NCI-H1417 treated with DMSO at 0.1 percent for 48 hours (cell line): ENCODE measurements at places on chromosomes 7 and 10.

DNA sequence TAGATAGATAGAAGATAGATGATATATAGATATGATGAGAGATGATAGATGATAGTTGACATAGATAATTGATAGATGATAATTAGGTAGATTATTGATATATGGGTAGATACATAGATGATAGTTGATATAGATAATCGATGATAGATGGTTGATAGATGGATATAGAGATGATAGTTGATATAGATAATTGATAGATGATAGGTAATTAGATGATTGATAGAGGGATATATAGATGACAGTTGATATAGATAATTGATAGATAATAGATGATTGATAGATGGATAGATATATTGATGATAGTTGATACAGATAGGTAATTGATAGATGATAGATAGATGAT, 72.3 kb downstream of the PRR15 start:
- DNase-seq, result no peak

- no peak for DNase-seq
These were observed 12.8 kb downstream of the HECTD2 start for GRCh38 chr10:91422915-91423314.

GRCh38 chr7:86644282-86645224, 844 bp downstream of the GRM3 start:
- DNase-seq, result no peak

DNA sequence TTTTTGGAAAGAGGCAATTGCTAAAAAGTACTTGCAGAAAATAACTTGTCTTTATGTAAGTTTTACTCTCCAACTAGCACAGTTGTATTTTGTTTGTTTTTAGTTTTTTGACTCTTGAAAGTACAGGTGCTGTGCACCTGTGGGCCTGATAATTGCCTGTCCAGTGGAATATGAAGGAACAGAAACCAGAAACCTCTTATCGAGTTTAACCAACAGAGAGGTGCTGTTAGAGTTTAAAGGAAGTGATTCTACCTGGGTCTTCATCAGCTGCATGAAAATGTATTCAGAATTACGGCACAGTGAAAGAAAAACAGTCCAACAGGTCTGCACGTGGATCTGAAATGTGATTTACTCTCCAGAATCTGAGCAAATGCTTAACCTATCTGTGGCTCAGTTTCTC, 326.6 kb upstream of the POM121L12 start:
- no peak for DNase-seq

DNA sequence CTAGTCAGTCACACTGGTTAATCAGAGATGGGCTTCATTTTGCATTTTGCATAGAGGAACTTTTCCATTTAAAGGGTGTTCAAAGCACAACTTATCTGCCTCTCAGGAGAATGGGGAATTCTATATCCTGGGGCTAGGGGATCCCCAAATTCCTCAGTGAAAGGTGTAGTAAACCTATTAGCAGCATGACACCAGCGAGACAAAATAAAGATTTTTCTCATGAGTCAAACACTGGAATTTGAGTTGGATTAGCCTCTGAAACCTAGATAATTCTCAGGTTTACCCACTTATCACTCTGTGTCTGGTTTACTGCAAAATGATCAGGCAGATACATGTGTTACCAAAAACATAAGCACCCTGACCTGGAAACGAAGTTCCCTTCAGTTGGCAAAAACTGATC, 2.1 kb downstream of the AFAP1L2 start:
- no peak for DNase-seq

- DNase-seq, result no peak
These were observed 320.9 kb downstream of the PCLO start for GRCh38 chr7:82841828-82842227.

DNA sequence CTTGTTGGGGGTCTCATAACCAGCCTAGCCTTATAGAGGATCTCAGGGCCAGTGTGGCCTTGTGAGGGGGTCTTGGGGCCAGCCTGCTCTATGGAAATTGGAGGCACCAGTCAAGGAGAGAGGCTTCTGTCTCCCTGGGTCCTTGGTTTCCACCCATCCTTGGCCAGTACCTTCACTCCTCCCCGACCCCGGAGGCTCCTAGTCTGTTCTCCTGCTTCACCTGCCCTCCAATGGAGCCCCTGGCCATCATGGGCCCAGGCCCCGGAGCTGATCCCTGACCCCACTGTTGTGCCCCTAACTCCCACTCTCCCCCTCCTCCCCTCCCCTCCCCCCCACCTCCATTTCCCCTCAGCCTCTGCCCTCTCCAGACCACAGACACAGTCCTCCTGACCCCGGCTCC, 29.7 kb downstream of the RASGEF1A start:
- DNase-seq, result no peak

- DNase-seq, result no peak
These were observed 14.3 kb downstream of the TES start for GRCh38 chr7:116224492-116225098.

- DNase-seq, result no peak
These were observed 155.1 kb upstream of the FAM13C start for GRCh38 chr10:59517341-59517899.

DNA sequence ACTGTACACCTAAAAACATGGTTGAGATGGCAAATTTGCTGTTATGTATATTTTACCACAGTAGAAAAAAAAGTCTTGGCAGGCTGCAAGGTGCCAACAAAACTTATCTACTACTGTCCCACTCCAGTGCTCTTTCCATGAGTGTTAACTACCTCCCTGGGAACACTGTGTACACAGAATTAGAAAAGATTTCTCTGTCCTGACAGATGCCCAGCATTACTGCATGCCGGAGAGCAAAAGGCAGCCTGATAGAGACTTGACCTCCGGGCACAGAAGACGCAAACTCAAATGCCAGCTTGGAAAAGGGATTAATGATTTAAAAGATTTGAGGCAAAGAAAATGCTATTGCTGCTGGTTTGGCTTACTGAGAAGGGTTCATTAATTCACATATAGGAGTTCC, 228.8 kb downstream of the TMEM178B start:
- no peak for DNase-seq

GRCh38 chr7:47611045-47611511, 29.2 kb upstream of the TNS3 start:
- DNase-seq, result no peak

- no peak for DNase-seq
These were observed 637.2 kb downstream of the INHBA start for GRCh38 chr7:41065663-41066062.

GRCh38 chr7:106177300-106177690, 65.2 kb upstream of the SYPL1 start:
- DNase-seq, result no peak

DNA sequence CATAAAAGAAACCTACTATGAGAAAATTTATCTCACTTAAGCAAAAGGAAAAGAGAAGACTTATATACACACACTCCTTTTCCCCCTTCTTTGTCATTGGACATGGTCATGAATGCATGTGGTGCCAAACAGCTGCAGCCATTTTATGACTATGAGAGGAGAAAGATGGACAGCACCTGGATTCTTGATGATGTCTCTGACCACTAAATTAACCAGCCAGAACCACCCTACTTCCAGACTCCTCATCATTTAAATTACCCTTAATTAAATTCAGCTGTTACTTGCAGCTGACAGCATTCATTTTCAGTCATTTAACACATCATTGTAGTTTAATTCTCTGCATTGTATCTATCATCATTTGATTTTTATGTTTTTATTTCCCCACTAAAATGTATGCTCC, 379.0 kb upstream of the HPS1 start:
- no peak for DNase-seq

DNA sequence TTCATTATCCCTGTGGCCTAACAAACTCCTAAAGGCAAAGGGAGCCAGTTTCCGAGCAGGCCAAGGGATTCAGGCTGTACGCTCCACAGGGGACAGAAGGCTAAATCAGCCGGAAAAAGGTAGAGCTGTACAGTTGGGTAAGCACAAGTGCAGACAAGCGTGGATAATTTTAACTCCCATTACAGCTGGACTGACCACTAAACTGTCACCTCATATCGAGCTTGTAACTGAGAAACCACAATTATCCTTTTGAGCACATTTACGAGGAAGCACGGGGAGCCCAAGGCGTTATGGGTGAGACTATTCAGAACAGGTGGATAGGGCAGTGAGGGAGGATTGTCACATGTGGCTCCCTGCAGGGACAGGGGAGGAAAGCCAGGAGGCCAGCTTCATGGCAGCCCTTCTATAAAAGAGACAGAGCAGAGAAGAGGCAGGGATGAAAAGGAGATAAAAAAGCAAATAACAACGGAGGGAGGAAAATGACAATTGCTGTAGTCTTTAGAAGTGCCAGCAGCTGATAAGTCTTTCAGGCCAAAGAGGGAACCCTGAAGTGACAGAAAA, 288.0 kb downstream of the FGFR2 start:
- DNase-seq, result no peak

GRCh38 chr10:8975535-8975934, 921.0 kb downstream of the GATA3 start:
- DNase-seq, result no peak

- DNase-seq, result no peak
These were observed 94.0 kb downstream of the ADARB2 start for GRCh38 chr10:1643161-1643907.

- no peak for DNase-seq
These were observed 55.1 kb downstream of the ANKMY2 start for GRCh38 chr7:16590424-16590823.

DNA sequence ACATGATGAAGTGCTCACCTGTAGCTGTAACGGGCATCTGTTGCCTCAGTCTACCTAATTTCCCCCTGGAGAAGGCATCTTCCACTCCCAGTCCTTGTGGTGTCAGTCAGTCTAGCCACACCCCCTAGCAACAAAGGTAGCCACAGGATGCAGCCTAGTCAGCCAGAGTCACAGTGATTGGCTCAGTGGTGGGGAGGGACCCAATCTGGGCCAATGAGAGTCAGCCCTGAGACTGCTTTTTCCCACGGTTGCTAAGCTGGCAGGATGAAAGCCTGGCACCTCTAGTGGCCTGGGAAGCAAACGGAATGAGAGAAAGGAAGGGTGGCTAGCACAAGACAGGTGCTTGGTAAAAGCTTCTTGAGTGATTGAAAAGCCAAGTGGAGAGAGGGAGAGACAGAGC, 118.6 kb downstream of the SH3PXD2A start:
- DNase-seq, result no peak

DNA sequence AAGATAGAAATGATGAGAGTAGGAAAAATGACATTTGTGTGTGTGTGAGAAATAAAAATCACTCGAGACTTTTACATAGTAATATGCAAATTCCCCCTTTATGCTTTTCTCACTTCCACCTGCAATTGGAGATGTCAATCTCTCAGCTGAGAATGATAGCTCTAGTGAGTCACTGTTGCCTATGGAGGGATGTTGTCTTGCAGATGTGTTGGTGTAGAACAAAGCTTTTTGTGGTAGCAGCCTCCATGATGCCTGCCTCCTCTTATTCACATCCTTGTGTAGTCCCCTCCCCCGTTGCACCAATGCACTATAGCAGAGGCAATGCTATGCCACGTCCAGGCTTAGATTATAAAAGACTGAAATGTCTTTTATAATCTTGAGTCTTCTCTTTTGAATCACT, 33.8 kb downstream of the SPAG6 start:
- DNase-seq, result no peak

GRCh38 chr10:116093031-116093430, 180.0 kb downstream of the GFRA1 start:
- no peak for DNase-seq

DNA sequence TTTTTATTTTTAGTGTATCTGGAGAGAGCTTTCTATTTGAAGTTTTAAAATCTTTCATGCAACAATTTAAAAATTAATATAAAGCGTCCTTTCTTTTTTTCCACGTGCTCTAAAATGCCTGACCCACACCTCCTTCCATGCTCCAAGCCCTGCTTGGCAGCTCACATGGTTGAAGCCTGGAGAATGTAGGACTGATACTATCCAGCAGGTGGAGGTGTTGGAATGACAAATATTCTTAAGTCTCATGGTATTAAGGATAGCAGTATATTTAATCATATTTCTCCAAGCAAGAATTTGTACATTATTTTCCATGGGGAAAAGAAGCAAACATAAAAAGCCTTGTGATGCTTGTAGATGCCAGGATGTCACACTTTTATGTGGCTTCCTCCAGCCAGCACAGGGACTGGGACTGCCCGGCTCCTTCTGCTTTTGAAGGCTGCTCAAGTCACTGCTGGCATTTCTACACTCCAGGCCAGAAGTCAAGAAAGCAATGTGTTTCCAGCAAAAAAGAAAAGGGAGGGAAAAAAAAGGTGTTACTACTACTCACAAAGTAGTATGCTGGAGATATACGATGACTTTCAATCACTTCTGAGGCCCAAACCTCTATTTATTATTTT, 49.7 kb downstream of the BZW2 start:
- no peak for DNase-seq

- DNase-seq, result no peak
These were observed 65.1 kb downstream of the CAMK1D start for GRCh38 chr10:12414278-12414989.

DNA sequence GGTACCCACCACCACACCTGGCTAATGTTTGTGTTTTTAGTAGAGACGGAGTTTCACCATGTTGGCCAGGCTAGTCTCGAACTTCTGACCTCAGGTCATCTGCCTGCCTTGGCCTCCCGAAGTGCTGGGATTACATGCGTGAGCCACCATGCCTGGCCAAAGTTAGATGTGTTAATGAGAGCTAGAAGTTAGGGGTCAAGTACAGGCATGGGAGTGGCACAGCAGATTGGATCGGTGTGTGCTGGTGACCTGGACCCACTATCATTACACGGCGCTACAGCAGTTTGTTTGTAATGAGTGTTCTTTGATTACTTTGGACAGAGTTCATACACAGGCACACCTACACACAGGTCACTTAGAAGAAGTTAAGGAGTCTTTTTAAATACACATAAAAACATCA, 36.7 kb downstream of the DNAJB6 start:
- no peak for DNase-seq

- DNase-seq, result no peak
These were observed 28.2 kb downstream of the UMAD1 start for GRCh38 chr7:7668706-7669105.

DNA sequence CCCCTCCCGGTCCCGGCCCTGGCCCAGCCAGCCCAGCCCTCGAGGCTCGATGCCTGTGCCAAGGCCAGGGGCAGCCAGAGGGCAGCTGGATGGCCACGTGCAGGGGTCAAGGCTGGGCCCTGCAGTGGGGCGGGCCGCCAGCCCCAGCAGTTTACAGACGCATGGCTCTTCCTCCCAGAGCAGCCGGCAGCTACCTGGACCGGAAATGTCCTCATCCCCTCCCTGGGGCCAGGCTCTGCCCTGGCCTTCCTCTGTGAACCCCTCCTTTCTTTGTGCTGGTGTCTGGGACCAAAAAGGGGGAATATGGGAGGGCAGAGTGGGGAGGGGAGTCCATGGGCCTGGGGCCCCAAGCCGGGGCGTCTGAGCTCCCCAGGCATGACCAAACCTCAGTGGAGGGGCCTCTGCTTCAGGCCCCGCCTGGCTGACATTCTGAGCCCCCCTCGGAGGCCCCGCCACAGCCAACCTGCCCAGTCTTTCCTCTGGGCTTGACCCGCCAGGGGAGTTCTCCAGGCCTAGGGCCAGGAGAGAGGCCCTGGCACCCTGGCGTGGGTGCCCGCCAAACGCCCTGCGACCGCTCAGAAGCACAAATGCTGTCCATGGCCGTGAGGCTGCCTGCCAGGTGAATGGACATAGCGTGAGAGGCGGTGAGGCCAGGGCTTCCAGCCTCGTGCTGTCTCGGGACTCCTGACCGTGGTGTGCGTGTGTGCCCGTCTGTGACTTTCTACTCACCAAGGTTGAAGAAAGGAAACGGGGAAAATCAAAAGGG, 24.7 kb upstream of the AMZ1 start:
- no peak for DNase-seq
